Activated CD4-positive, alpha-beta memory T cell treated with anti-CD3 and anti-CD28 coated beads, Interleukin-2, amount 10 ng/mL, durations not matched to agents 7 days and 5 days (primary cell): ENCODE measurements at places on chromosomes 5 and 9. TPM values are rescaled to one million over a fixed set of nuclear protein-coding genes. Genes with fewer than 3 reads are reported as not detected.
A peak's percentile ranks its signal among the peaks of the same experiment; 100 is the strongest.

- H3K4me1 ChIP-seq = peaks cover 12% of the 10 kb centered on the region
- H3K27ac ChIP-seq = no peak overlapping the region
- no peak overlapping the region for H3K4me3 ChIP-seq
- no peak for DNase-seq
- H3K27me3 ChIP-seq = no peaks in the 10 kb centered on the region
- H3K36me3 ChIP-seq = no peaks in the 10 kb centered on the region
Measured at GRCh38 chr5:14424011-14424685, 157.4 kb upstream of the OTULINL start.

GRCh38 chr9:15310107-15310850 lies 3.3 kb upstream of the TTC39B start:
- H3K27me3 ChIP-seq = no peaks in the 10 kb centered on the region
- peaks cover 51% of the 10 kb centered on the region for H3K4me1 ChIP-seq
- H3K36me3 ChIP-seq = peaks cover 21% of the 10 kb centered on the region
- peak; percentile 48 for DNase-seq
- H3K4me3 ChIP-seq = peak overlapping the region; percentile 25

DNA sequence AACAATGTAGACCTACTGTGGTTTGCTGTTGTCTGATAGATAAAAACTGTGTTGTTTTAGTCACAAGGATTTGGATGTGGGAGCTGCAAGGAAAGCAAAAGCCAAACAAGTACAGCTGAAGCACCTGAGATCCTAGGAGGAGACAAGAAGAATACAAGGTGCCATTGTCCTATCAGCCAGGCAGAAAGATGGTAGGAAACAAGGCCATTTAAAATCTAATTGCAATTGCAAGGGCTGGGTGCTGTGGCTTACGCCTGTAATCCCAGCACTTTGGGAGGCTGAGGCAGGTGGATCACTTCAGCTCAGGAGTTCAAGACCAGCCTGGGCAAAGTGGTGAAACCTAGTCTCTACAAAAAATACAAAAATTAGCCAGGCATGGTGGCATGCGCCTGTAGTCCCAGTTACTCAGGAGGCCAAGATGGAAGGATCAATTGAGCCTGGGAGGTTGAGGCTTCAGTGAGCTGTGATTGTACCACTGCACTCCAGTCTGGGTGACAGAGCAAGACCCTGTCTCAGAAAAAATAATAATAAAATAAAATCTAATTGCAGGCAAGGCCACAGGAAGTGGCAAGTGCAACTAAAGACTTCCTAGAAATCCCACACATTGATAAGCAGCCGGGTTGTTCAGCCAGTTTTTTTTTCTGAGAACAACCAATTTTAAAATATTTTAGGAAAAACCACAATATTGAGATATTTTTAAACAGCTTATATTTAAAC lies 22.6 kb downstream of the DOCK8 start:
- DNase-seq = no peak
- no peak overlapping the region for H3K4me3 ChIP-seq
- peaks cover 75% of the 10 kb centered on the region for H3K36me3 ChIP-seq
- H3K4me1 ChIP-seq = peaks cover 65% of the 10 kb centered on the region
- H3K27ac ChIP-seq = peak overlapping the region; percentile 91
- H3K27me3 ChIP-seq = no peaks in the 10 kb centered on the region

The DCAF10 gene
- 18.7 TPM for total RNA-seq

GRCh38 chr5:134005417-134006061 lies 764 bp upstream of the VDAC1 start:
- no peaks in the 10 kb centered on the region for H3K27me3 ChIP-seq
- peak overlapping the region; percentile 88 for H3K4me3 ChIP-seq
- DNase-seq = no peak
- peaks cover 36% of the 10 kb centered on the region for H3K4me1 ChIP-seq

- DNase-seq = no peak
- no peaks in the 10 kb centered on the region for H3K36me3 ChIP-seq
- peaks cover 34% of the 10 kb centered on the region for H3K27me3 ChIP-seq
- peaks cover 10% of the 10 kb centered on the region for H3K4me1 ChIP-seq
Measured at GRCh38 chr5:36691696-36692371, 85.4 kb downstream of the SLC1A3 start.

DNA sequence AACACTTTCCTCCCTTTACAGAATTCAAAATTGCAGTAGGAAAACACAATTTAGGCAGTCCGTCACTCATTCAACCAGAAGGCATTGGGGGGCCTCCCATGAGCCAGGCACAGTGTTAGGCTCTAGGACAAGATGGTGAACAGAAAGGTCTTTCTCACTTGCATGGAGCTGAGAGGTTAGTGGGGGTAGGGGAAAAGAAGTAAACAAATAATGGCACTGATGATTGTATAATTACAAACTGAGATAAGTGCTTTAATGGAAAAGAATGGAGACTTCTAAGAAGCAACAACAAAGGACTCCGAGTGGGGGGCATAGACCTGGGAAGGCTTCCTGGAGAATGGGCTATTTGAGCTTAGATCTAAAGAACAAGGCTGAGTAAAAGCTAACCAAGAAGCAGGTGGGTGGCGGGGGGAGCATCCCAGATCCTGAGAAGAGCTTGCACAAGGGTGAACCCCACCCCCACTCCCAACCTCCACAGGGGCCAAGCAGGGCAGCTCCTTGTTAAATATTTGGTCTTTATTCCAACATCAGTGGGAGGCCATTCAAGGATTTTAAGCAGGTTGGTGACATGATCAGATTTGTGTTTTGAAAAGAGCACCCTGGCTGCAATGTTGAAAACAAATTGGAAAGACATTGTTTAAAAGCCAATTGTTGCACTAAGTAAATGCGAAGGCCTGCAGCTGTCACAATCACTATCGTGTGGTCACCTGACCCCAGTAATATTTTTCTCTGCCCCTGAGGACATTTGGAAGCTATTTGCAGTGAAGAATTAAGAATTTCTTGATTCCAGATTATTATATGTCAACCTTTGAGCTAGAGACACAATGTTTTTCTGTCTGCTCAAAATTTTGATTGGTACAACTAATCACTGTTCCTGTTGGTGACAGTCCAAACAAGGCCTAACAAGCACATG lies 73.9 kb upstream of the EFNA5 start:
- no peaks in the 10 kb centered on the region for H3K4me1 ChIP-seq
- H3K27me3 ChIP-seq = peaks cover 2% of the 10 kb centered on the region
- no peaks in the 10 kb centered on the region for H3K36me3 ChIP-seq

DNA sequence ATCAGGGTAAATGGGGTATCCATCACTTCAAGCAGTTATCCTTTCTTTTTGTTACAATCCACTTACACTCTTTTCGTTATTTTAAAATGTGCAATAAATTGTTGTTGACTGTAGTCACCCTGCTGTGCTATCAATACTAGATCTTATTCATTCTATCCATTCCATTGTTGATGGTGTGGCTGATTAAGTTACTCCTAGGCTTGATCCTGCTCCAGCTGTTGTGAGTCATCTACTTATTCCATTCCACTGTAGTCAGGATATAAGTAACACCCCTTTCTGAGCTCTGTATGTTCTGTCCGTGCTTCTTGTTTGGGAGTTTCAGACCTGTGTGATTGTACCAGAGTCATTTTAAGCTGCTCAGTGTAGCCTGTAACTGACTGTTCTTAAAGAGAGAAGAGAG lies 122.5 kb upstream of the RUSC2 start:
- no peaks in the 10 kb centered on the region for H3K4me1 ChIP-seq
- H3K36me3 ChIP-seq = no peaks in the 10 kb centered on the region
- no peak for DNase-seq

The AQP7 gene
- 0.55 TPM for total RNA-seq

GRCh38 chr9:127027694-127028093 lies 94.7 kb downstream of the ANGPTL2 start:
- no peak for DNase-seq
- peaks cover 11% of the 10 kb centered on the region for H3K27me3 ChIP-seq
- H3K4me1 ChIP-seq = peaks cover 2% of the 10 kb centered on the region
- no peak overlapping the region for H3K27ac ChIP-seq

DNA sequence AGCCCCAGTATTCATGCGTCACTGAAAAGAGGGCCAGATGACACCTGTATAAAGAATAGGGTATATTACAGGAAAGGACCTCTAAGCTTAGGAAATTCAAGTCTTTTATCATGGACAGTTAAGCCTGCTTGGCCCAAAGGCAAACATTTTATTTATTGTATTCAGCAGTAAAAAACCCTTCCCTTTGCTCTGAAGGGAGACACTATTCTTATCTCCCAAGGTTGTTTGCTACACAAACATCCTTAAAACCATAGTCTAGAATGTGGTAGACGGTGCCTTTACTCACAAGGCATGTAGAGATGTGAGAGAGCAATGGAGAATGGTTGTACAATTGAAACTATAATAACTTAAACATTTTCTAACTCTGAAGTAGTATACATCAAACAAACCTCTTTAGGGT lies 33.9 kb downstream of the FTMT start:
- DNase-seq = no peak
- H3K4me1 ChIP-seq = no peaks in the 10 kb centered on the region
- H3K27ac ChIP-seq = no peak overlapping the region
- H3K27me3 ChIP-seq = no peaks in the 10 kb centered on the region
- no peaks in the 10 kb centered on the region for H3K36me3 ChIP-seq

The EGFL7 gene
- total RNA-seq = 0.28 TPM

The SLC6A7 gene
- not detected for total RNA-seq

The LCNL1 gene
- 1.0 TPM for total RNA-seq

The PPP3R2 gene
- total RNA-seq = not detected
